Dorsolateral prefrontal cortex (tissue), 122 donors: ENCODE measurements at places on chromosomes 12 and 14.

- DNase-seq, result peak; percentile 87
Measured at GRCh38 chr12:52307836-52308805, 13.1 kb downstream of the KRT83 start.

GRCh38 chr12:41184864-41185263 lies 3.3 kb upstream of the PDZRN4 start:
- no peak for DNase-seq

DNA sequence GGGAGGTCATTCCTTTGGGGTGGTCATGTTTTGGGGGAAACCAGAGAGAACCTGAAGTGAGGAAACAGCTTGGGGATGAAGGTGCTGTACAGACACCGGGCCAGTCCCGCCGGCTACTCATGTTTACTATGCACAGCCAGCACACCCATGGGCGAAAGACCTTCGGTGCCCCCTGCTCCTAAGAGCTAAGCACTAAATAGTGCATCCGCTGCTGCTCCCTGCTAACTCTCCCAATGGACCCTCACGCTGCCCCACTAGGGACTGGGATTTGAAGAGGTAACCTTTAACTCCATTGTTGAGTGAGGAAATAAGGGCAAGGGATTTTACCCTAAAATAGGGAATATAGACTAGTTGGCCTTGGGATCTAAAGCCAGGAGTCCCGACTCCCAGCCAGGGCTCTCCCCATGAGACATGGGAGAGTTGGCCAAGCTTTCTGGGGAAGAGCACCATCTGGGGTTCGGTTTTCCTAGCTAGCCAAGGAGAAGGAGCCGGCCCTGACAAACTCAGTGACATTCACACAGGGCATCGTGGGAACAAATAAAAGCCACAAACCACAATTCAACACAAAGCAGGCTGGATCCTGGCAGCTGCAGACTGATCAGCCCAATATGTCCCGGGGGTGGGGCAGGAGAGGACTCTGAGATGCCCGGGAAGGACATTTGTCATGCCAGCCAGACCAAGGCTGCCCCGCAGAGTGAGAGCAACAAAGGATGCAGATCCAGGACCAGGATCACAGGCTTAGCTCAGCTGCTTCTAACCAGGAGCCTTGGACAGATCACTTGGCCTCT lies 91.7 kb downstream of the SINHCAF start:
- no peak for DNase-seq

DNA sequence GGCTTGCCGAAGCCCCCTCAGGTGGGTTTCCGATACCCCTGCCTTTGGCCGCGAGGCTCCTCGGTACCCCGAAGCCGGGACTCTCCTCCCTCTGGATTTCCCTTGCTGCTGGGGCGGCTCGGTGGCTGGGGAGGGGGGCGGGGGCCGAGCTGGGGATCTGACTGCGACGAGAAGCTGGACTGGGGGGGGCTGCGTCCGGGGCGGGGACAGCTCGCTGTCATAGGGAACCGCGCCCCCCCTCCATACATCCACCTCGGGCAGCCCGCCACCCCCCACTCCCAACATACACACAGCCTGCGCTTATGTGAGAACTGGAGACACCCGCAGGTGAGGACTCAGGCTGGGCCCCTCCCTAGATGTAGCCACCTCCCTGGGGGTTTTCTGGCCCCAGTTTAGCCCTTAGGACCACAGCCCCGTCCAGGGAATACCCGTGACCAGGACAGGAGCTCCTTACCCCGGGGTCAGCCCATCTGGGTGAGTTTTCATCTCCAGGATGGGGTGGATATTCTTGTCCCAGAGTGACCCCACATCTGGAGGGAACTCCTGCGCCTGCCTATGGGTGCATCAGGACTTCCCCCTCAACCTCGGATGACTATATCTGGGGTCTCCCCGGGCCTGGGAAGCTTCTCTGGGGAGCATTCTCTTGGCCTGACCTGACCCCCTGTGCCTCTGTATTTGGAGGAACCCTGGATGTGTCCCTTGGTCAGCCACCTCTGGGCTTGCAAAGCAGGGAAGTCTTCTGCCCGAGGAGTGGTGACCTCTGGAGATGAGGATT lies 687 bp downstream of the ASIC1 start:
- DNase-seq, result no peak

DNA sequence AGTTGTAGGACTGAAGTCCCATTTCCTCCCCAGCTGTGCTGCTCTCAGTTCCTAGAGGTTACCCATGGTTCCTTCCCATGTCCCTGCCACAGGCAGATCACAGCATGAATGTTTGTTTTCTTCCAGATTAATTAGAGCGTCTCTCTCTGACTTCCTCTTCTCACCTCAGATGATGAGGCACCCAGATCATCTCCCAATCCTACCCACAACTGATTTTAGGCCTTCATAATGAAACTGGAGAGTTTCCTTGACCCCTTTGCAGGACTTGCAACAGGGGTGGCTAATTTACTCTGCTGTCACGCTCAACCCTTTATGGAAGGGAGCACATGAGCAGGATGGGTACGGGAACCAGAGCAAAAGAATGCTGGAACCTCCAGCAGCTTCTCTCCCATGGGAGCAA lies 32.1 kb upstream of the TXNRD1 start:
- DNase-seq, result no peak

GRCh38 chr12:132398386-132398991 lies 69.1 kb upstream of the GALNT9 start:
- DNase-seq, result no peak
